Activated CD8-positive, alpha-beta memory T cell treated with anti-CD3 and anti-CD28 coated beads for 24 hours (primary cell): ENCODE measurements at places on chromosomes 4 and X.

DNA sequence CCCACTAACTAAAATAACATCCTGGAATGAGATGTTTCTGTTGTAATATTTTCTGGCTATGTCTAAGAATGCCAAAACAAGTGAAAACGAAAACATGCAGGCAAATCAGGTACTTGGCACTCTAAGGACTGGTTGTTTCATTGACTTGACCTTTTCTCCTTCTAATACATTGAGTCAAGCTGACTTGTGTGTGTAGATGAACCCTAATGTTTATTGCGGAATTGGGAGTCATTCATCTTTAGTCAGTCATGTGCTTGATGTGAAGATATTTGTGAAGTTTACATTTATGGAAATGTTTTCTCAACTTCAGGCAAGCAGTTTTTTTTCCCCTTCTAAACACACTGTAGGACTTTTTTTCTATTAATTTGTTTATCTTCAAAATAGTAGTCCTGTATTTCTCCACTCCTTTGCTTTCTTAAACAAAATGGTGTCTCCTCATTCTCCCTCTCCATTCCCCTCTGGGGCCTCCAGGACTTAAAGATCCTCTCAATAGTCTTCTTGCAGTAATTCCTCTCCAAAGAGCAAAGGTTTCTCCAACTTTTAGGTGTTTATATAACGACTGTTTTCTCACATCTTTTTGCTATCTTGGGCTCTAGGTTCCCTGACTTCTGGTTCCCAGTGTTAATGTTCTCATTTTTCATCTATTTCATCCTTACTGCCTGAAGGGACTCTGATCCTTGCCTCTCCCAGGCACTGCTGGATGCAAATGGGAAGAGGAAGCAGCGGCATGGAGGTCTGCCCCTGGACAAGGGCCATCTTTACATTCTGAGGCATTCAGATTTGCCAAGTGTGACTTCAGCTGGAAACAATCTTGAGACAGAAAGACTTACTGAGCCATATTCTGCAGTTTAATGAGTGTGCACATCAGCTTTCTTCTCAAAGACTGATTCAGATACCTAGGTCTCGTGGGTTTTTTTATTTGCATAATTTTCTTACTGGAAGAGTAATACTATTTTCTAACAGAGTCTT, 166.4 kb downstream of the ARHGAP6 start:
- DNase-seq, result no peak

GRCh38 chrX:125295337-125295736, 24.3 kb upstream of the TEX13C start:
- no peak for DNase-seq

DNA sequence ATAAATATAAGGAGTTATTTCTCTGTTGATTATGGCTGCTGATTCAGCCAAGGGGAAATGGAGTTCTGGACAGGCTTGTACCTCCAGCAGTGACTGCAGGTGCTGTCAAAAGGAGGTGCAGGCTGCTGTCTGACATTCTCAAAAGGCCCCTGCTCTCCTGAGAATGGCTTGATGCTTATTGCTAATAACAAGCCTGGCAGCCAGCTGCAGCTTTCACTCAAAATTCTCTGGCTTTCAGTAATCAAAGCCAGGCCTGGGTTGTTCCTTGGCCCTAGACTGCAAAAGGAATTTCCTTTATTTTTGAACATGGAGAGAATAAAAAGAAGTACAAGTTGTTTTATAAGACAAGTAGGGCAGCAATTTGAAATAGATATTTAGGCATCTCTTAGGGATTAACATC, 575.9 kb downstream of the MID1IP1 start:
- no peak for DNase-seq

GRCh38 chr4:121939690-121940089, 12.2 kb downstream of the TRPC3 start:
- DNase-seq, result no peak

GRCh38 chr4:169229571-169230028, 41.2 kb downstream of the SH3RF1 start:
- no peak for DNase-seq

- no peak for DNase-seq
Measured at GRCh38 chr4:119490335-119490734, 138.3 kb downstream of the PDE5A start.

DNA sequence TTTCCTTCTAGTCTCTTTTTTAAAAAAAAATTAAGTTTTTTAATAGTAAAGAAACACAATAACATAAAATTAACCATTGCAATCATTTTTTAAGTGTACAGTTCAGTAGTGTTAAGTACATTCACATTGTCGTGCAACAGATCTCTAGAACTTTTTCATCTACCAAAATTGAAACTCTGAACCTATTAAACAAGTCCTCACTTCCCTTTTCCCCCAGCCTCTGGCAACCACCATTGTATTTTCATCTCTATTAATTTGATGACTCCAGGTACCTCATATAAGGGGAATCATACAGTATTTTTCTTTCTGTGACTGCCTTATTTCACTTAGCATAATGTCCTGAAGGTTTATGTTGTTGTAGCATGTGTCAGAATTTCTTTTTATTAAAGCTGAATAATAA, 31.8 kb downstream of the MSL3 start:
- DNase-seq, result no peak

DNA sequence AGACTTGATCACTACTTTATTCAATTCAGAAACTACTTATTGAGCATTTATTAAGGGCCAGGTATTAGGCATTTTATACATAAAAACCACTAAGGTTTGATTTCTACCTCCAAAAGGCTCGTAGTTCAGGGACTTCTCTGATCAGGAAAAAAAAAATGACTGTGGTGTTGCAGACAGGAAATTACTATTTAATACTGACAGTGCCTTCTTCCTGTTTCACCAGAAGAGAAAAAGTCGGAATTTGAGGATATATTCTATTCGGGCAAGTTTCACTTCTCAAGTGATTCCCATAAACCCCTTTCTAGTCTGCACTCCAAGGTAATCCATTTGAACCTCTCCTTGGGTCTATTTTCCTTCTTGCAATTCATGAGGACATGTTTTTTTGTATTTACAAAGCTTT, 15.3 kb upstream of the TASL start:
- DNase-seq, result no peak

- no peak for DNase-seq
Measured at GRCh38 chrX:13013363-13014110, 30.9 kb downstream of the FAM9C start.

- no peak for DNase-seq
Measured at GRCh38 chr4:153413842-153414241, 52.3 kb upstream of the TMEM131L start.

- DNase-seq, result no peak
Measured at GRCh38 chr4:186200516-186200915, 9.1 kb downstream of the CYP4V2 start.

DNA sequence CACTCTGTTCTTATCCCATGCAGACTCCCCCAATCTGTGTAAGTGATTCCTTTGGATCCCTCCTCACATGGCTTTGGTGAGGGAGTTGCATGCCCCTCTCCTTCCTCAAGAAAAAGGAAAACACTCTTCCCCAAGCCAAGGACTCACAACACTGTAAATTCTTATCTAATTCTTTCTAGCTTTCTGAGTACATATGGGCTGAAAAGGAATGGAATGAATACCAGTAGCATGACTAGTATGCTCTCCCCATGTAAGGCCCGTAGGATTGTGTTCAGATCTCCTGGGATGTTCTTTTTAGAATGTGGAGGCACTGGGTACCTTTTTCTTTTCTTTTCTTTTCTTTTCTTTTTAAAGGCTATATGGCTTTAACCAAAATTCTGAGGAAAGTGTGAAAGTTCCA, 17.0 kb upstream of the MAGED1 start:
- DNase-seq, result no peak

GRCh38 chr4:24810871-24811631, 15.7 kb downstream of the SOD3 start:
- no peak for DNase-seq

DNA sequence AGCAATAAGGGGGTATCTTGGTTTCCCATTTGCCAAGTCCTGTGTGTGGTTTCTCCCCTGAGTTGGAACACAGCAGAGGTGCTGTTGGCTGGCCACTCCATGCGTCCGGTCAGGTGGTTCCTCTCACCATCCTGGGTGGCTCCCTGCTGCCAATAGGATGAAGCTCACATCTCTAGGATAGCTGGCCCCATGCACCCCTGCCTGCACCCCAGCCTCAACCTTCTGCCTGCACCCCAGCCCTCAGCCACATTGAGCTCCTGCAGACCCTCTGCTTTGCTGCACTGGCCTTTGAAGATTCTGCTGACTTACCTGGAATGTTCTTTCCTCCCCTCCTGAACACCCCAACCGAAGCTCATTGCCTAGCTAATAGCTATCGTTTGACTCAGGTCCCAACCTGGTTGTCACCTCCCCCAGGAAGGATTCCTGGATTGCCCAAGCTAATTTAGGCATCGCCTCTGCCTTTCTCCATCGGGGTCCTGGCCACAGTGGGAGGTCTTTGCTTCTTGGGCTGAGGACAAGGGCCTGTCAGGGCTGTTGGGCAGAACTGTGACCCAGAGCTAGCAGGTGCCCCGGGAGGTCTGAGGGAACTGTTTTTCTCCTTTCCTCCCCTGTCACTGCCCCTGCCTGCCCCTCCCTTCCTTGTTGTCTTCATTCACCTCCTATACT, 36.6 kb upstream of the GRPEL1 start:
- DNase-seq, result no peak

- DNase-seq, result no peak
Measured at GRCh38 chr4:25984796-25985195, 70.8 kb downstream of the SMIM20 start.

DNA sequence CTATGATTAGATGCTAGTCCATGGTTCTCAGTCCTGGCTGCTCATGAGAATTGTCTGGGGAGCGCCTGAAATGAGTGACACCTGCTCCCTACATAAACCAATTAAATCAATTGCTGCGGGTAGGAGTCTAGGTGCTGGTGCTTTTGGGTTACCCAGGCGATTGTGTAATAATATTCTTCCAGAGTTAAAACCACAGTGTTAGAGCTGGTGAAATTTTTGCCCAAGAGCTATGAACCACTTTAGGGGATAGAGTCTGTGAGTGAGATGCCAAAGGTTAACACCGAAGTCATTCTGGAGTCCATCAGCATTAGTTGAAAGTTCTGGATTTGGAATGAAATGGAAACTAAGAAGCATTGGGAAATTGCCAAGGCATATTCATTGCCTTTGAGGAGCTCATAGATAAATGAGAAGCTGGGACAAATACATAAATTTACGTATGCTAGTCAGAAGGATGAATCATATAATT, 15.3 kb downstream of the PDK3 start:
- DNase-seq, result no peak

- DNase-seq, result no peak
Measured at GRCh38 chrX:115562480-115562847, 1.5 kb downstream of the PLS3 start.

DNA sequence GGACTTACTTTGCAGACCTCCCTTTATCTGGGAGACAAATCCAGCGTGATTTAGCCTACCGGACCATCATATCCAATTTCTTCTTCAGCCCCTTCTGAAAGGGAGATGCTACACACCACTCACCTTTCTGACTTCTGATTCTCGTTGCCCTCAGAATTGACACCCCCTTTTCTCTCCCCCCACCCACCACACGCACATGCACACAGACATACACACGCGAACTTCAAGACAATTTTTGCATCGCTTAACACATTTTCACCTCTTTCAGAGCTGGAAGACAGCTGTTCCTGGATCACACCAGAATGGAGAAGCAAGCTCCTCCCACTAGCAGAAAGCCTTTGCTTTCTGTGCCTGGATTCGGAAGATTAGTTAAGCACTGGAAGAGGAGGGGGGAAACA, 1.0 kb upstream of the SNCA start:
- no peak for DNase-seq

DNA sequence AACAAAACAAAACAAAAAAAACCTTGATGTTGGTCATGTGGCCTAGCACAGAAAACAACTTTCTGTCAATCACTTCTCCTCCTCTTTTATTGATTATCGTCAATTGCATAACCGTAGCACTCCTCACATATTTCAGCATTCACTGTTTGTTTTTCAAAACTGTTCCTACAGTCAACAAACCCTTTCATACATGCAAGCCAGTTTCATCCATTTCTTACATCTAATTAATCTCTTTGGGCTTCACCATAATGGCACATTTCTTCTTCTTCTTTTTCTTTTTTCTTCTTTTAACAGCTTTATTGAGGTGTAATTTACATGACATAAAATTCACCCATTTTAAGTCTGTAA, 246.9 kb downstream of the PTTG2 start:
- DNase-seq, result no peak

- no peak for DNase-seq
Measured at GRCh38 chrX:105098812-105099211, 121.7 kb downstream of the TEX13A start.

DNA sequence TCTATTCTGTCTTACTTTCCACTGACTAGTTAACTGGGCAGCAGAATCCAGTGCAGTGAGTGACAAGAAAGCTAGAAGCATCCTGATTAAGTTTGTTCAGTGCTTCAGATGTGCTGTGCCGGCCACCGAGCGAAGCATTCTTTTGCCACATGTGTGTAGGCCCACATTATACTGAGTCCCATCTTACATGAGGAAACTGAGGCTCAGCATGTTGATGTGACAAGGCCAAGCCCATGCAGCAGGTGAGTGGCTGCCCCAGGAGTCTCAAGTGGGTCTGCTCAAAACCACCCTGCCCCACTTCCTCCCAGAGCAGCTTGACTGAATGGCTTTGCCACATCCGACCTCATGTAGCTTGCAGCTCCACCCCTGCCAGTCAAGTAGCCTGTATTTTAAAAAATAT, 50.5 kb downstream of the RHOH start:
- DNase-seq, result peak; percentile 77

DNA sequence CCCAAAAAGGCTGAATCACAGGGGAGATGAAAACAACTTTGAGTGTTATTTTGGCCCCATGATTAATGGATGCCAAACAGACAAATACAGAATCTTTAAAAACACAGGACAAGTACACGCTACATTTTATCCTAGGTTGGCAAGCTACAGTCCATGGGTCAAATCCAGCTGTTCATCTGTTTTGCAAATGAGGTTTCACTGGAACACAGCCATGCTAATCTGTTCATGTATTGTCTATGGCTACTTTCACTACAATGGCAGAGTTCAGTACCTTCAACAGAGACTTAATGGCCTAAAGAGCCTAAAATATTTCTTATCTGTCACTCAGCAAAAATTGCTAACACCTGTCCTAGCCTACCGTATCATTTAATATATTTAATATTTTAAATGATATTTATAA, 1548.5 kb upstream of the IGFBP7 start:
- no peak for DNase-seq

GRCh38 chr4:23911675-23912455, 22.0 kb upstream of the PPARGC1A start:
- DNase-seq, result no peak

GRCh38 chr4:108821351-108821930, 58.6 kb upstream of the ETNPPL start:
- no peak for DNase-seq

DNA sequence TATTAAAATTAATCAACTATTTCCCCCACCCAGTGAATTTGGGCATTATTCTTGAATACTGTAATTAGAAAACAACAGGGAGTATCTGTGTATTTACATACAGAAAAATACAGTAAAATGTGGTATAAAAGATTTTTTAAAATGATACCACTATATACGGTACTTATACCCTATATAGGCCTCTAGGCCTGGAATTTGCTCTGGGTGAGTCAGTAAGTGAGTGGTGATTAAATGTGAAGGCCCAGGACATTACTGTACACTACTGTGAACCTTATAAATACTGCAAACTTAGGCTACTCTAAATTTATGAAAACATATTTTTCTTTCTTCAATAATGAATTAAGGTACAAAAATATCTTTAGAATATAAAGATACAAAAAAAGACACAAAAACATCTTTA, 6.3 kb upstream of the CSN3 start:
- DNase-seq, result no peak

GRCh38 chrX:109635146-109635545, 10.2 kb upstream of the KCNE5 start:
- no peak for DNase-seq

- DNase-seq, result no peak
Measured at GRCh38 chr4:90824266-90825150, 697.3 kb downstream of the CCSER1 start.
